ENCODE measurements at places on chromosomes 12 and 14.

DNA sequence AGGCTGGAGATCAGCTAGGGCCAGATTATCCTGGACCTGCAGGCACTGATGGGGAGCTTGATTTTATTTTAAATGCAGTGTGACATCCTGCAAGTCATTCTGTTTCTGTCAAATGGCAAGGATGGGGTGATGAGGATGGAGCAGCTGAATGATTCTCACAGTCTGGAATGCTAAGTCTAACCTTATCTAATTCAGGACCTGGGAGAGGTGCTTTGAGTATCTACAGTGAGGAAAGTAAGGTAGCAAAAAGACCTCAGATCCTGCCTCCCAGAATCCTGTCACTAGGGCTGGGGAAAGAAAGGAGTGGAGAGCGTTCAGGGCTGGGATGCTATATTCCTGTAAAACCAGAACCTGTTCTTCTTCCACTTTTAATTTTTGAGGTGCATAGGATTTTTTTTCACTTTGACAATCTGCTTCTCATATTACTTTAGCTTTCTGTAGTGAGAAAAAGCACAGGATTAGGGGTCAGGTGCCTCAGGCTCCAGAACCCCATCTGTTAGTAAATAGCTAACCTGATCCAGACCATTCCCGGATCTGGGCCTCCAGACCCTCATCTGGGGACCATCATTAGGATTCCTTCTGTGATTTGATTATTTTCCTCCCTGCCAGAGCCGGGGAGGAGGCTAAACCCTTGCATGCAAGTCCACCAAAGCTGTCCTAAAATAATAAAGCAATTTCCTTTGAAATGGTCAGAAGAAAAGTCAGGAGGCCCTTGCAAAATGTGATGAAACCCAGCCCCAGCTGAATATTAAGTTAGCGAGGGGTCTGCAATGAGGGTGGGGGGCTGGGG is 54.7 kb downstream of the ASCL1 start:
- DNase-seq: no peak

DNA sequence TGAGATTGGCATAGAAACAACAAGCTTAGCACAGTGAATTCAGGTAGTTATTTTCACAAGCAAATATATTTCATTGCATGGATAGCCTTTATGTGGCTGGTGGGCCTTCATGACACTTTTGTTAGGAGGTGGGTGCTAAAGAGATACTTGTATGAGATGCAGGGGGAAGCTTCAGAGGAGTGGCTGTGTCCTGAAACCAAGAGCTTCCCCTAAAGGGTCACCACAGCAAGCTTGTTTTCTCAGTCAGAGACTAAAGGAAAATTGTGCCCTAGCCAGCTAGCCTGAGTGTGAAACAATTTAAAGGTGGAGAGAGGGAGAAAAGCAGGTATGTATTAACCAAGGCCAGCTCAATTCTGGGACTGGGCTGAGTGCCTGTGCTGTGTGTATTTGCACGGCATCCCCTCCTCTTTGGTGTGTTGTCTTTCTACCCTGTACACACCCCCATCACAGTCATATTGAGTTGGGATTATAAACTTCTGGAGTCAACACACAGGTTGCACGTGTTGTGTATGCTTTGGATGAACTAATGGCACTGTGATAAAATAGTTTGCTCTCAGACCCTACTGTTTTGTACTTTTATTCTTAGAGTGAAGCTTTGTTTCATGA is 79.2 kb downstream of the RASSF8 start:
- no peak for DNase-seq

- no peak for DNase-seq
Measured at GRCh38 chr12:65051218-65051617, 69.9 kb downstream of the WIF1 start.

DNA sequence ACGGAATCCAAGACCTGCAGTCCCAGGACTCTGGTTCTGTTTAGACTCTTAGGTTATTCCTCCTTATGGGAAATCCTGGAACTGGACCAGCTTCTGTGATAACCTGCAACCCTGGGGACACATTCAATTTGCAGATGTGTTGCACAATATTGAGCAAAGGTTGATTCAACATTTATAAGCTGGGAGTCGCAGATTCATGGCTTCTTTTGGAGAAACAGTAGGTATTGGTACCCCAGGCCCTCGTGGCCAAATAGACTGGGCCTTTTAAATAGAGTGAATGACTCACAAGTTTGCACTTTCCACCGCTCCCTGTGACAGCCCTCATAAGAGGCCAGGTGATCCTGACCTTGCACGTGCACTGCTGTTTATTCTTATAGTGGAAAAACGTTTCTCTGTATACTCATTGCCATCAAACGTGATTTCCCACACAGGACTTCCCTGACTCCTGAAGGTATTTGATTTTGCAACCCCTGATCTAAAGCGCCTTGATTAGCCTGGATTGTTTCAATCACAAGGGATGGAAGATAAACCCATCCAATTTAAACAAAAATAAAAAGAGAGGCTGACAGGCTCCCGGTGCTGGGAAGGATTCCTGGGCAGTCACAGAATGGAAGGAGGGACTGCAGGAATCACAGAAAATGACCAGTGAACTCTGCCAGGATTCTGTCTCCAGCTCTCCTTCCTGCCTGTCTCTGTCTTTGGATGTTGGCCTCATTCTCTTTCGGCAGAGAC is 98.0 kb downstream of the VCPKMT start:
- no peak for DNase-seq

DNA sequence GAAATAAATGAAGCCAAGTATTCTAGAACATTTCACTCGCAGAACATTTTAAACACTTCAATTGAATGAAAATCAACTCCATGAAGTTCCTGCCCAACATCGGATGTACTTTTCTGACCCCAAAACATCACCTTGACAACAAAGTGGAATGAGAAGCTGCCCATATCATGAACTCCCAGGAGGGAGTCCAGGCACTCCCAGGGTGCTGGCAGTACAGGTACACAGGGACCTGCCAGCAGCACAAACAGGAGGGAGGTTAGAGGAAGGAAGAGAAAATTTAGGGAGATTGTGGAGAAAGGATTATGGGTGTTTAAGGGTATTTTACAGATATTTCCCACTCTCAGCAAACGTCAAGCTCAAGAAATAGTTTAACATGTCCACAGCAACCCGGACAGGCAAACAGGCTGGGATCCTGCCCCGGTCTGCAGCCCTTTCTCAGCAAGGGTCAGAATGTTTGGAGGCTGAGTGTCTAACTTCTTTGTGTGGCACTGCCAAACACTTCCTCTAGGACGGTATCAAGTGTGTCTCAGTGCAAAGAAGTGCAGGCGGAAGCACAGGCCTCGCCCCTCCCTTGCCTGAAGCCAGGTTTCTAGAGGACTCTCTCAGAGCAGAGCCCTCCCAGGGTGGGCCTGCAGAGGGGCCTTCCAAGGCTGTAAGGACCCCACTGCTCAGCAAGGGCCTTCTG is 72.2 kb downstream of the SETD3 start:
- no peak for DNase-seq

- DNase-seq: no peak
Measured at GRCh38 chr14:100571837-100572236, 15.4 kb downstream of the BEGAIN start.

GRCh38 chr12:104630230-104630670 is 173.5 kb downstream of the CHST11 start:
- no peak for DNase-seq

DNA sequence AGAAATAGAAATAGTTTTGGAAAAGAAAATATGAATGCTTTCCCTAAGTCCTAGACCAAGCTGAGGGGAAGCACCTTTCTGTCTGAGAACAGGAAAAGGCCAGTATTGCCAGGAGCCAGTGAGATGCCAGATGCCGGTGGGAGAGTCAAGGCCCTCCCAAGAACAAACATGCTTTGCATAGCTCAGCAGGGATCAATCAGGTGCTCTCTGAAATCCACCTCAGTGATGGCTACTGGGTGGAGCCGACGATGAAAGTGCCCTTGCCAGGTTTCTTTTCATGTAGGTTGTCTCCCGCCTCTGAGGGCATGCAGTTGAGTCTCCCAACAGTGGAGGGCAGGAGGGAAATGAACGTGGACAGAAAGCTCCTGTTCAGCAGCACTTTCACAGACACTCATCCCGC is 28.3 kb downstream of the DEGS2 start:
- no peak for DNase-seq

DNA sequence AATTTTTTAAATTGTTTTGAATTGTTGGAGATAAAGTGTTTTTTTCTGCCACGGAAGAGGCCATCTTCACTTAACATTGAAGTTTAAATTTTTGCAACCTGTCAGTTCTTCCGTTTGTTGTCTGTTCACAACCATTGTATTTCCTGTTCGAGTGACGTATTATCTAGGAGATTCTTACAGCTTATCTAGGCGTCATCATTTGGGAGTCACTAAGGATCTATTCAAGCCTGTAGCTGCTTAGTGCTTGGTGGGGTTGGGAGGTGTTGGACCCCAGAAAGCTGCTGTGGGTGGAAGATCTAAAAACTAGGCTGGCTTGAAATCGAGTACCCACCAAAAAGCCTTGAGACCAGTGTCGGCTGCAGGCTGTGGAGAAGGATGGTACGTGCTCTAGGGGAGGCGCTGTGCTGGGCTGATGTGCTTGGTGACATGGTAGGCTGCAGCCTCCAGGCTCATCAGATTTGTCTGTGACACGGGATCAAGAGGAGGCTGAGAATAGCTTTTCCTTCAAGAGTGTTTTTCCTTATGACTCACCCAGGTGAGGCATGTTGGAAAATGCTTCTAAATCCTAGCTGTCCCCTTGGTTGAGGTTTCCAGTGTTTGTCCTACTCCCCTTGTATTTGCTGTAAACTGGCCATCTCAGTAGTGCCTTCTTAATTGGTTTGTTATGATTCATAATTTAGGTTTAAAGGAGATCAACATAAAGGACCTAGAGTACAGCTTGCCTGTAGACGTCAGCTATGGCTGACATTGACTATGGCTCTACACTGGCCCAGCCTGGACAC is 57.8 kb downstream of the ATG14 start:
- no peak for DNase-seq

DNA sequence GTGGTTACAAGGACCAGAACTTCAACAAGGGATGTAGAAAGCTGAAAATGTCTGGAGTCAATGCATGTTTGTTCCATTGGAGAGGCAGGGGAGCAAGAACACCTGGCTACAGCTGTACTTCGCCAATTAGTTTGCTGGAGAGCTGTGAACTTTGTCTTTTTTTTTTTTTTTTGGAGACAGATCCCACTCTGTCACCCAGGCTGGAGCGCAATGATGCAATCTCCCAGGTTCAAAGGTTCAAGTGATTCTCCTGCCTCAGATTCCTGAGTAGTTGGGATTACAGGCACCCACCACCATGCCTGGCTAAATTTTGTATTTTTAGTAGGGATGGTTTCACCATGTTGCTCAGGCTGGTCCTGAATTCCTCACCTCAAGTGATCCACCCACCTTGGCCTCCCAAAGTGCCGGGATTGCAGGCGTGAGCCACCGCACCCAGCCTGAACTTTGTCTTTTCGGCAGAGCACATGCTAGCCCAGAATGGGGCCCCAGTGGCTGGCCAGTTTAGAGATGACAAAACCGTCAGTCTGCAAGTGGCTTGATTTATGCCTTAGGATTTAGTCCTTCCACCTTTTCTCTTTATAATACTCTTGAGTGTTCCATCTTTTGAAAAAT is 55.5 kb downstream of the AVPR1A start:
- no peak for DNase-seq

DNA sequence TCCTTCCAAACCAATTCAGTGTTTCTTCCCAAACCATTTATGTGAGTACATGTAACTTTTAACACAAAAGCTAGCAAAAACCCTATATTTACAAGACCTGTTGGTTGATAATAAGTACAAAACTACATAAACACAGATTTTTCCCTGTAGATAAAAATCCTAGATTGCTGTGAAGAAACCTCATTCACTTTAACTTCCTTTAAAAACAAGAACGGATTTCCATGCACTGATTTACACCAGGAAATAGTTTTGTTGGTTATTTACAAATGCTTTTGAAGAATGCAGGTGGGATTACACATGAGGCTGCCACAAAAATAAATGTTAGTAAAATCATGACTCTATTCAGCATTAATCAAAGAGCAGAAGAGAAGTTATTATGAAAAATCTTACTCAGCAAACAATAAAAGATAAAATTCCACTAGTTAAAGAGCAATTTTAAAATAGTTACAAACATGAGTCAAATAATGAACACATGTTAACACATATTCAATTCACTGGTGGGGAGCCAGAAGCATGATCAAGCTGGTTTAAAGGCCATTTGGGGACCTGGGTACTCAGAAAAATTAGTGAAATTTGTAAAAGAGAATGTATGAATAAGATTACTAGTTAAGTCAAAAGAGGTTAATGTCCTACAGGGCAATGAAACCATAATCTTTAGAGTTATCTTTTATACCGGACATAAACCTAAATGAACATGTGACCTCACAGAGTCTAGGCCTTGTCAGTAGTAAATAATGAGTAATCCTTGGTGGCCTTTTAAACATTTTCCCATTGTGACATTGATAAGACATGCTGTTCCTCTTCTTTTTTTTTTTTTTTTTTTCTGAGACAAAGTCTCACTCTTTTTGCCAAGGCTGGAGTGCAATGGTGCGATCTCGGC is 79.9 kb downstream of the PHLDA1 start:
- no peak for DNase-seq

DNA sequence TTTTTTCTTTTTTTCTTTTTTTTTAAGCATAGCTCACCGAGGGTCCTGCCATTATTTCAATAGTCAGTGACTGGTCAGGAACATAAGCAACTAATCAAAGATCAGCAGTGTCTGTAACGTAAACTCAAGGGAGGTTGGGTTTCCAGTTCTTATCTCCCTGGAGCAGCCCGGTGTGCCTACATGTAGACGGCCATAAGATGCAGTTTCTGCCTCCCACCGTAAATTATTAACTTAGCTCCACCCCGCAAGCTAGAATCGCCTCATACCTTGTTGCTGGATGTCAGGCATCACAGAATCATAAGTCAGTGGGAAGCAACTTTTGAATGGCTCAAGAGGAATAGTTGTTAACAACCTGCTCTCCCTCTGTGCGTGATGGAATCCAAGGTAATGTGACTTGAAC is at the start of gene MYO1H:
Gene MYO1H (plus strand): TSS at position 312 of the 400 bp plus-strand sequence. CDS start 61 bp downstream, at position 373.
- DNase-seq: no peak

DNA sequence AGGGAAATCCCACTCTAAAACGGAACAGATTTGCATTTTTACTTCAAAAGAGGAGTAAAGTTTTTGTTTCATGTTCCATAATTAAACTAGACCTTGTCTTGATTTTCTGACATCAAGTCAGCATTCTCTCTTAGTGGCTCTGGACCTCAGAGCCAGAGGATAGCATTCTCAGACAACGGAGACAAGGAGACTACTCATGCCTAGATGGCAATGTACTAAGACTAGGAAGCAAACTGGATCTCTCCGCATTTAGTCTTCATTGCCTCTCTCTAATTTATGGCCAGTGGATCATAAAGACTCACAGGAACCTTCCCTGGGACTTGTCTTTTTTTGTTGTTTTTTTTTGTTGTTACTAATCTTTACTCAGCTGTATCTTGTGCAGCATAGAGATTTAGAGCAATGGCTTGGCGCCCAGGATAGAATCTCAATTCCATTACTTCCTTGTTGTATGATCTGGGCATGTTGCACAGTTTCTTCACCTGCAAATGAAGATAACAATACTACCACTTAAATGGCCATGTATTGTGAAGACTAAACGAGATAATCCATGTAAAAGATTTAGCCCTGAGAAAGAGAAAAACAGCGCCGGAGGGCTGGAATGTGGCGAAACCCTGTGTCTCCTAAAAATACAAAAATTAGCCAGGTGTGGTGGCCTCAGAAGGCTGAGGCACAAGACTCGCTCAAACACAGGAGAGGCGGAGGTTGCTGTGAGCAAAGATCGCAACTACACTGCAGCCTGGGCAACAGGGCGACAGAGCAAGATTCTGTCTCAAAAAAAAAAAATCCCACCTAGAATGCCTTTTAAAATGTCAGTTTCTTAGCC is 4.0 kb upstream of the GEMIN2 start:
- no peak for DNase-seq

- no peak for DNase-seq
Measured at GRCh38 chr14:51341338-51341737, 101.3 kb downstream of the TMX1 start.

Measured in AG08396 (cell line).